ENCODE measurements at places on chromosomes 1 and 21. TPM values are rescaled to one million over a fixed set of nuclear protein-coding genes. Genes with fewer than 3 reads are reported as not detected.

Gene PGBD5
- total RNA-seq: 5.1 TPM

Gene NTNG1
- 12.6 TPM for total RNA-seq

Gene FCER1A
- total RNA-seq: 13.3 TPM

Gene HOOK1
- 18.5 TPM for total RNA-seq

Gene CRABP2
- 1.4 TPM for total RNA-seq

DNA sequence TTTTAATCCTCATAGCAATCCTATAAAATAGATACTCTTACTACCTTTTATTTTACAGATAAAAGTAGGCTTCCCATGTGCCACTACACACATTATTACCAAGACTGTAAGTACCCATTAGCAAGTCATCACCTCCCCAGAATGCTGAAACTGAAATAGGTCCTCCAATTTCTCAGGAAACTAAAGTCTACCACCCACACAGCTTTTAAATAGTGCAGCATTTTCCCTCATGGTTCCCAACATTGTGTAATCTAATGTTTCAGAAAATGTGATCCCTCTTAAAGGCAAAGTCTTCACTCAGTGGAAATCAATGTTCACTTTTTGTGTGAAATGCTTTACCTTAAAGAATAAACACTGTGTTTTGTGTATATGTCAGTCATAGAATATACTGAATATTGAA is 356.5 kb downstream of the GPATCH2 start:
- H3K36me3 ChIP-seq: no peaks in the 10 kb centered on the region
- DNase-seq: no peak
- H3K4me1 ChIP-seq: no peaks in the 10 kb centered on the region
- H3K4me3 ChIP-seq: no peak overlapping the region
- no peaks in the 10 kb centered on the region for H3K27me3 ChIP-seq

GRCh38 chr21:41011098-41011731 is 156.7 kb upstream of the BACE2 start:
- no peaks in the 10 kb centered on the region for H3K36me3 ChIP-seq
- no peak for DNase-seq
- H3K27ac ChIP-seq: no peak overlapping the region
- no peaks in the 10 kb centered on the region for H3K27me3 ChIP-seq

GRCh38 chr1:110778821-110779220 is 94.1 kb upstream of the CD53 start:
- H3K27ac ChIP-seq: no peak overlapping the region
- no peaks in the 10 kb centered on the region for H3K36me3 ChIP-seq
- peaks cover 9% of the 10 kb centered on the region for H3K27me3 ChIP-seq
- DNase-seq: no peak
- H3K4me3 ChIP-seq: no peak overlapping the region

DNA sequence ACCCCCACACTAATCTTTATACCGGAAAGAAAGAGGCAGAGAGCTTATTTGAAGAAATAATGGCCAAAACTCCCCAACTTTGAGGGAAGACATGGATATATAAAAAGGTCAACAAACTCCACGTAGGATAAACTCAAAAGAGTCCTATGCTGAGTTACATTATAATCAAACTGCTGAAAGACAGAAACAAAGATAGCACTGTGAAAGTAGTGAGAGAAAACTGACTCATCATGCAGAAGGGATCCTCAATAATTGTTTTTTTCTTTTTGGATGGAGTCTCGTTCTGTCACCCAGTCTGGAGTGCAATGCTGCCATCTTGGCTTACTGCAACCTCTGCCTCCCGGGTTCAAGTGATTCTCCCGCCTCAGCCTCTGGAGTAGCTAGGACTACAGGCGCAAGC is 48.5 kb upstream of the TTC39A start:
- peaks cover 39% of the 10 kb centered on the region for H3K36me3 ChIP-seq
- H3K27ac ChIP-seq: no peak overlapping the region
- DNase-seq: no peak
- no peaks in the 10 kb centered on the region for H3K27me3 ChIP-seq
- H3K4me3 ChIP-seq: no peak overlapping the region

- H3K4me1 ChIP-seq: peaks cover 67% of the 10 kb centered on the region
- no peaks in the 10 kb centered on the region for H3K27me3 ChIP-seq
- no peak overlapping the region for H3K4me3 ChIP-seq
These were observed 6.5 kb downstream of the EPS15 start for GRCh38 chr1:51512606-51513005.

- no peaks in the 10 kb centered on the region for H3K36me3 ChIP-seq
- peaks cover 14% of the 10 kb centered on the region for H3K4me1 ChIP-seq
- H3K4me3 ChIP-seq: no peak overlapping the region
- H3K27me3 ChIP-seq: no peaks in the 10 kb centered on the region
- no peak for DNase-seq
These were observed 192.4 kb upstream of the SGIP1 start for GRCh38 chr1:66341446-66342089.

DNA sequence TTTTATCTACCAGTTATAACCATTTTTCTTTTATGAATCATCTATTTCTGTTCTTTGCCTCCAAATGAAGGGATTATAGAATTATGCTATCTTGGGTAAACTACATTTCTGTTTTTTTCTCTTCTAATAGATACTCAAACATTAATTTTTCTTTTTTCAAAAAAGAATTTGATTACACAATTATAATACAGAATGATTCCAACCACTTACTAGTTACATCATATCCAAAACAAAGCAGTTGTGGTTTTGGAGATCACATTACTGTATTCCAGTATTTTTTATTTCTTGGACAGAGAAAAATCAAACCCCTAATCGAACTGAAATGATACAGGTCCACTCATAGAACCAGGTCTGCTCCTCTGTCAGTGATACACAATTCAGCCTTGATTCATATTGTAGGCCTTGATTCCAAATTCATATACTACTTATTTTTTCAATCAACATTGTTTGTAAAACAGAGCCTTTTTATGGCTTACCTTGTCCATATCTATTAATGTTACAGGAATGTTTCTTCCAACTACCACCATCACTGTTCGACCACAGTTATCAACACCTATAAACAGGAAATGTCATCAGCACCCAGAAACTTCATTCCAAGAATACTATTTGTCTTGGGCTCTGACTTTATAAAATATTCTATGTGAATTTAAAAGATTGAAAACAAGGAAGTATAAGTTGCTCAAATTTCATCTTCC is 43.2 kb downstream of the GDAP2 start:
- no peak overlapping the region for H3K4me3 ChIP-seq
- H3K27ac ChIP-seq: no peak overlapping the region
- H3K27me3 ChIP-seq: no peaks in the 10 kb centered on the region
- no peak for DNase-seq
- H3K4me1 ChIP-seq: no peaks in the 10 kb centered on the region

GRCh38 chr1:155166051-155166470 is 7.0 kb downstream of the KRTCAP2 start:
- DNase-seq: peak; percentile 54
- no peaks in the 10 kb centered on the region for H3K27me3 ChIP-seq
- peak overlapping the region; percentile 75 for H3K27ac ChIP-seq
- H3K36me3 ChIP-seq: peaks cover 26% of the 10 kb centered on the region

Data from upper lobe of right lung (tissue), 1 donor.